ENCODE measurements at places on chromosomes 6 and 20.

GRCh38 chr6:159934181-159934580 lies 34.7 kb upstream of the IGF2R start:
- DNase-seq, result no peak

- DNase-seq, result peak; percentile 20
Observed at GRCh38 chr6:7311917-7312615, 933 bp downstream of the SSR1 start.

- DNase-seq, result no peak
Observed at GRCh38 chr6:24949020-24949569, 13.3 kb upstream of the RIPOR2 start.

- DNase-seq, result no peak
Observed at GRCh38 chr6:155077331-155077730, 82.2 kb downstream of the TIAM2 start.

DNA sequence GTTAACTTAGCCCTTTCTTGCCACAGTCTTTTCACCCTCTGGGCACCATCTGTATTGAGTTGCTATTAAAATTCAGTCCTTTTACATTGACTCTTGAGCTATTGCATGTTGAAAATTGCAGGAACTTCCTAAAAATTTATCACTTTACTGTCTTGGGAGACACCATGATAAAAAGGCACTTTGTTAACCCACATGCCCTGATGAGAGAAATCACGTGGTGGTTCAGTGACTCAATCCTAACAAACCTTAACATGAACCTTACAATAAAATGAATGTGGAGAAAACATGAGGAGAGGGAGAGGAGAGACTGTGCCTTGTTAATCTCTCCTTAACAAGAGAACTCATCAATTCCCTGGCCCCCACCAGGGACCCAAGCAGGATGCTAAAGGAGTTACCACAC lies 30.8 kb downstream of the GSTA4 start:
- DNase-seq, result no peak

GRCh38 chr6:835476-836160 lies 142.7 kb upstream of the EXOC2 start:
- DNase-seq, result no peak

- no peak for DNase-seq
Observed at GRCh38 chr6:160398674-160399271, 50.6 kb downstream of the SLC22A3 start.

GRCh38 chr6:32176476-32177182 lies 745 bp upstream of the AGPAT1 start:
- DNase-seq, result peak; percentile 84

DNA sequence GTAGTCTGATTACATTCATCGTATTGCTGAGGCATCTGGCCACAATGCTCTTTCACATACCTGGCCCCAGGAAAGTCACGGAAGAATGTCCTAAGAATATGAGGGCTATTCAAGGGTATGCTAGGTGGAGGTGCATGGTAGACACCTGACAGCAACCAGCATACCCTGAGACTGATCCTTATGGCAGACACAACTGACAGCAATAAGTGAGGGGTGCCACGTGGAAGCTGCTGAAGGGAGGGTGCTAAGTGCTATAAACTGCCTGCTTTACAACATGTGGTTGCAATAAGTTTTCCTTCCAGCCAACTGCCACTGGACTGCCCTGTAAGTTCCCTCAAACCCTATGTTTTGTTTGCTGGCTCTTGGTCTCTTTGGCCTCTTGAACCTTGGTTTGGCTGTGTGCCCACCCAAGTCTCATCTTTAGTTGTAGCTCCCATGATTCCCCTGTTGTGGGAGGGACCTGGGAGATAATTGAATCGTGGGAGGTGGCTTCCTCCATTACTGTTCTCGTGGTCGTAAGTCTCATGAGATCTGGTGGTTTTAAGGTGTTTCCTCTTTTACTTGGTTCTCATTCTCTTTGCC lies 201.3 kb upstream of the MOCS1 start:
- no peak for DNase-seq

DNA sequence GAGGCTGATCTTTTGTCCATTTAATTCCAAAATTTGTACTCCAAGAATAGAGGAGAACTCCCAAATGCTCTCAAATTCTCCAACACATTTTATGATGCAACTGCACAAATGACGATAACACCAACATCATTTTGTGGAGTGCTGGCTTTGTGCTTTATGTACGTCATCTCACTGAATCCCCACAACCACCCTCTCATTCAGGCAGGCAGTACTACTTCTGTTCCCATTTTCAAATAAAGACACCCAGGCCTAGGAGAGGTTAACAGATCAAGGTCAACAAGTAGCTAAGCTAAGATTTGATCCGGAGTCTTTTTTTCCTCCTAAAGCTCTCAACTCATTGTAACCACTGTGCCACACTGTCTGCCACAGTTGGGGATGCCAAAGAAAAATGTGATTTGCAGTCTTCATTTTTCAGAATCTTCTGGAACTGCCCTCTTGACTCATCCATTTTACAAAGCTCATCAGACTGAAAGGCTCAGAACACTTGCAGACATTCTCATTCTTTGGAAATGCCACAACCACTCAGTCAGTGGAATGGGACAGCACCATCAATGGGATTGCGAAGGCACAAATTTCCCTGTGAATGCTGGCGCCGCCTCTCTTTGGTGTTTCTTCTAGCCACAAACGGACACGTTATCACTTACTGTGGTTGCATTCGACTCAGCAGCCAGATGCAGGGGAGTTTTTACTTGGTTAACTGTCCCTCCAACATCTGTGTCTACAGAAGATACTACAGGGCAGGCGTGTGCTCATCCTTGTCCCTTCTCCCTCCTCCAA lies 184.4 kb downstream of the GJA10 start:
- DNase-seq, result no peak

GRCh38 chr6:41021832-41022231 lies 17.2 kb downstream of the UNC5CL start:
- peak; percentile 50 for DNase-seq

GRCh38 chr6:121759370-121759769 lies 323.9 kb downstream of the GJA1 start:
- no peak for DNase-seq

- no peak for DNase-seq
Observed at GRCh38 chr20:57779401-57780003, 69.7 kb upstream of the PMEPA1 start.

DNA sequence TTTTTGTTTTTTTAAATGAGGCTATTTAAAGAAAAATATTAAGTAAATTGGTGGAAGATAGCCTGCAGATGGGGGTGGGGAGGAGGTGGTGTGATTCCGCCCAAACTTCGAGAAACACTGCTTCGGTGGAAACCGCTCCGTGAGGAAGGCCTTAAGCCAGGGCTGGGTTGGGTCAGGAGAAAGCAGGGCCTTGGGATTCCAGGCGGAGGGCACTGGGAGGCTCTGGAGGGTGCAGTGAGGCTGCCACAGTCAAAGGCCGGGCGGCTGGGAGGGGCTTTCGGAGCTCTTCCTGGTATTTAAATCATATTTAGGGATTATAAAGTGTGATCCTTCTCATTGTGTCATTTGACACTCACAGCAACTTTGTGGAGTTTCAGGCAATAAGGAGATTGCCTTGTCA lies 22.2 kb upstream of the SCRT2 start:
- DNase-seq, result no peak

DNA sequence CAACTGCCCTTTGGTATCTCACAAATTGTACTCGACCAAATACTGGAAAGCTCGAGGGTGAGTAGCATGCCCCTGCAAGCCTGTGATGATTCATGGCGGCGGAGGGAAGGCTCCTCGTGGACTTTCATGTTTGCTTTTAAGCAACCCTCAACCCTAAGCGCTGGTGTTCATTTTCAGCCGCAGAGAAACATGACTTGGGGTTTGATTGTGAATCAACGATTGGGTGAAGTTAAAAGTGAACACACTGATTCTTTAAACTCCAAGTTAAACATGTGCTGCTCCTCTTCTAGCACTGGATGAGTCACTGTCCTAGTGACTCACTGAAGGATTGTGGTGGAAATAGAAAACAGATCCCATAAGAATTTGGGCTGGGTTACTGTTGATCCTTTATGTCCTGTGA lies 8.3 kb downstream of the CD109 start:
- peak; percentile 98 for DNase-seq

Measured in mesenchymal stem cell (in vitro differentiated cells and primary cell).